ENCODE measurements at places on chromosomes 3 and 15.

DNA sequence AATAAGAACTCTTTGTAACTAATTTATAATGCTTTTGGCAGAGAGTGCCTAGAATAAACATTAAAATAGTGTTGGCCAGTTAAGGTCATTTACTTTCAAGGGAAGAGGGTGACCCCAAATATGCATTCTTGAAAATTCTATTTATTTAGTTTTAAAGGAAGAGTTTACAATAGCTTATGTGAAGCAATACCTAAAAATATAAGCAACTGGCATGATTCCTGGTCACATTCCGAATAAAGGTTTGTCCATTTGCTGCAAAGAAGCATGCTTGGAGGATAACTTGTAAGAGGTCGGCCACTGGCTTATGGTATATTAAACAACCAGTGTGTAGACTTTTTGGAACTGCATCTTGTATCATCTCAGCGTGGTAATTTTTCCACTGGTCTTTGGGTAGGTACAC, 10.2 kb downstream of the MITF start:
- no peak for DNase-seq

GRCh38 chr15:33191591-33191990, 2.9 kb downstream of the FMN1 start:
- no peak for DNase-seq

- no peak for DNase-seq
These were observed 50.2 kb downstream of the TGM4 start for GRCh38 chr3:44924457-44925084.

- no peak for DNase-seq
These were observed 292.1 kb downstream of the VPS13C start for GRCh38 chr15:61768131-61768530.

DNA sequence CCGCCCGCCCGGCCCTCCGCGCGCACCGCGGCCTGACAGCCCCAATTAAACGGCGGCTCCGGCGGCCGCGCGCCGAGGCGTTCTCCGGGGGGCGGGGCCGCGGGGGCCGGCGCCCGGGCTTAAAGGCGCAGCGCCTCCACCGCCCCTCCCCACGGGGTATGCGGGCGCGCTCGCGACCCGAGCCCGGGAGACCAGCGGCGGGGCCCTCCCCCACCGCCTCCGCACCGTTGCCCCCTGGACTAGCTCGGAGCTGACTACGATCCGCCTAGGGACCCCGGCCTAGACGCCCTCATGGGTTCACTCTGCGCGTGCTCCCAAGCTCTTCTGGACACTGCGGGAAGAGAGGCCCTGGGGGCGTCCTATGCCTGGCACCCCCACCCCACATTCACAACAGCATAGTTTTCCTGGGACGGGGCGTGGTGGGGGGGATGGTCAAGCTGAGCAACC, at the start of gene DUSP7:
DUSP7 (minus strand) TSS at position 51 of the 447 bp plus-strand sequence. CDS start 205 bp downstream, outside the sequence.
- peak; percentile 71 for DNase-seq

GRCh38 chr3:27127195-27127594, 242.0 kb downstream of the NEK10 start:
- DNase-seq, result no peak

GRCh38 chr3:50242851-50243542, 7.0 kb downstream of the GNAI2 start:
- DNase-seq, result no peak

GRCh38 chr3:64827431-64827830, 139.6 kb upstream of the ADAMTS9 start:
- no peak for DNase-seq

GRCh38 chr3:122893282-122893681, 98.4 kb downstream of the SLC49A4 start:
- no peak for DNase-seq

DNA sequence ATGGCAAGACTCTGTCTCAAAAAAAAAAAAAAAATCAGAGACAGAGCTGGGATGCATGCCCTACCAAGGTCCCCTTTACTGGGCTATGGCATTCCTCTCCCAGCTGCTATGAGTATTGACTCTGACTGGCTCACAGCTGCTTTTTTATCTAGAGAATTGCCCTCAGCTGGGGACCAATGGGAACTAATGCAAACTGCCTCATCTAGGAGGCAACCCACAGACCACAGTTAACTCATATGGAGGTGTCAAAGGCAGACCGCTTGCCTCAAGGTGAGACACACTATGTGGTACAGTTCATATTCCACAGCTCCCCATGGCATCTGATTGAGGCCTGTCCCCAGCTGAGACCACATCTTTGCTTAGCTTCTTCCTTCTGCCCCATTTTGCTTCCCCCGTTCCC, 183.5 kb upstream of the EOMES start:
- no peak for DNase-seq

- no peak for DNase-seq
These were observed 245.1 kb downstream of the MAGI1 start for GRCh38 chr3:65793495-65794200.

DNA sequence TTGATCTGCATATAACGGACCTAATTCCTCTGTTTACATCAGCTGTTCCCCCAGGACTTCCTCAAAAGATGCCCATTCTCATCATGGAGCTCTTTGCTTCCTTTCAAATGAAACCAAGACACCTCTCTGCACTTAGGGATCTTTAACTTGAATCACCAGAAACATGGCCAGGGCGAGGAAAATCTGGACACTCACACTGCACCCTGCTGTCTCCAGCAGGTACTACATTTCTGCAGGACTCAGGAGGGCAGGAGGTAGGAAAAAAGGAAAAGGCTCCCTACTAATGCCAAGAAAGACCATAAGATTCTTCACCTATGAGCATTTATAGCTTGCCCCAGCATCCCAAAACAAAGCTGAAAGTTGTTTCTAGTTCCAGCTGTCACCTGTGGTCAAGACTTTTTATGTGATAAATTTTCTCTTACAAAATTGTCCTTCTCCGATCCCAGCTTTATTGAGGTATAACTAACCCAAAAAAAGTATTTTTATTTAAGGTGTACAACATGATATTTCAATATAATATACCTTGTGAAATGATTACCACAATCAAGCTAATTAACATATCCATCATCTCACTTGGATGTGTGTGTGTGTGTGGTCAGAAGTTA, 87.3 kb upstream of the C15orf61 start:
- peak; percentile 8 for DNase-seq

- no peak for DNase-seq
These were observed 29.4 kb downstream of the ASB7 start for GRCh38 chr15:100631831-100632230.

DNA sequence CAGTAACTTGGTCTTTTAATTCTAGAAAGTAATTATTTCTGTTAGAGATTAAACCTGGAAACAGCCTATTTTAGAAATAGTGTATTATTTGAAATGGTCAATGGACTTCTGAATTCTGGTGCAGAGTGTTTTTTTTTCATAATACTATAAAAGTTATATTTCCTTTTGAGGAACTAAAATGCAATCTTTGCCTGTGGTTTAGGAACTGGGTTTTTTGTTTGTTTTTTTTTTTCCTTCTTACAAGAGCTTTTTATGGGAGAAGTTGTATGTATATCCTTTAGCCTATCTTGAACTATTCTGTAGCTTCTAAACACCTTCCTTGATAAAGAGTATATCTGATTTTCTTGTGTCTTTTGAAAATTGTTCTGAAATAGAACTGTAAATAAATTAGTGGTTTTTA, 88.3 kb downstream of the ARIH1 start:
- DNase-seq, result no peak

DNA sequence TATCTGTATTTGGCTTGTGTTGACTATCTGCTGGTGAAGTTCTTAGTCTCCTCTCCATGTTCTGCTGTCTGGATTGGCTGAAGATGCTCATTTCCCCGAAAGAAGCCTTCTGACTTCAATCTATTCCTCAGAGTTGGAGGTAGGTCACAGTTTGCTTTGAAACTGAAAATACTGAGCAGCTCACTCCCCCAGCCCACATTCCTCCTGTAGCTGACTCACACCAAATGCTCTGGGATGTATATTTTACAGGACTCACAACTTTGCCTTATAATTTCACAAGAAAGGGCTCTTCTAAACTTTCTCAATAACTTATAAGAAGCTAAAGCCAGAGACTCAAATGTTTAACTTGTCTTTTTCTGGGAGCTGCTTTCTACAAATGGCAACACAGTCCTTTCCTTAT, 36.3 kb upstream of the SNX4 start:
- DNase-seq, result no peak

GRCh38 chr15:90165659-90166489, 35.3 kb upstream of the SEMA4B start:
- peak; percentile 52 for DNase-seq

DNA sequence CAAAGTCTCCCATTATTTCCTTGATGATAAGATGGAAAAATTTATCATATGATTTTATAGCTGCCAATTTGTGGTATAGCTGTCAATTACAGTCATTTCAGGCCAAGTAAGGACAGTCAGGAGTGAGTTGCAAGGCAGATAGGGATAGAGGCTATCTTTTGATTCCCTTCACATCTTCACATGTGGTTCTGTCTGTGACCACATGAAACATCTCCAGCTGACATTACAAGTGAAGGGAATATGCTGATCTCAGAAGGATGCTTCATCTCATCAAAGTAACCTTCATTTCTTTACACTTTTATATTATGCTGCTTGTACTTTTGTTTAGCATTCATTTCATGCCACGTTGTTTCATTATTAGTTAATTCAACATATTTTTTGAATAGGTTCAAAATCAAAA, 136.9 kb upstream of the CFAP20DC start:
- DNase-seq, result no peak

GRCh38 chr15:40323953-40324937, 753 bp downstream of the INAFM2 start:
- DNase-seq, result no peak

DNA sequence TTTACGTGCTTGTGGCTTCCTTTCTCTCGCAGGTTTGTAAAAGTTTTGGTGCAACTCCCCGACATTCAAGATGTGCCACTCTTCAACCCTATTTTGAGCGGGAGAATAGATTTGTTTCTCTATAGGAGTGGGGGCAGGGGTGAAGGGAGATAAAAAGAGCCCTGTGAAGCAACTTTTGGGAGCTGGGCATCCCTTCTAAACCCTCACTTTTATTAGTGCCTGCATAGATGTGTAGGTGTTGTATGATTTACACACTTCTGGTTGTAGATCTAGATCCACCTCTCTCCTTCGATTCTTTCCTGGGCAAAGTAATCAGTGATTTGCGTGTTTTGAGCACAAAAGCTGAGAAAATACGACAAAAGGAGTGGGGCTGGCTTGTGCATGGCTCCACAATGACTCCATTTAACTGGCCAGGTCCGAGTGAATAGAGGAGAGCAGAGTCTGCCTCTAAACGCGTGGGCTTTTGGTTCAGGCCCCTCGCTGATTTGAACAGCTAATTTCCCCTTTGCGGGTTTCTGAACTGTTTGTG, 17.7 kb downstream of the SOX2 start:
- no peak for DNase-seq

GRCh38 chr15:74390647-74391288, 23.3 kb upstream of the CYP11A1 start:
- no peak for DNase-seq

GRCh38 chr15:68379058-68379758, 52.8 kb downstream of the ITGA11 start:
- no peak for DNase-seq
